ENCODE measurements at places on chromosomes 11 and 22.
A peak's percentile ranks its signal among the peaks of the same experiment; 100 is the strongest.

- H3K27me3 ChIP-seq = no peaks in the 10 kb centered on the region
- H3K4me3 ChIP-seq = no peak overlapping the region
- no peak for DNase-seq
Observed at GRCh38 chr11:94635072-94635471, 67.9 kb downstream of the PIWIL4 start.

DNA sequence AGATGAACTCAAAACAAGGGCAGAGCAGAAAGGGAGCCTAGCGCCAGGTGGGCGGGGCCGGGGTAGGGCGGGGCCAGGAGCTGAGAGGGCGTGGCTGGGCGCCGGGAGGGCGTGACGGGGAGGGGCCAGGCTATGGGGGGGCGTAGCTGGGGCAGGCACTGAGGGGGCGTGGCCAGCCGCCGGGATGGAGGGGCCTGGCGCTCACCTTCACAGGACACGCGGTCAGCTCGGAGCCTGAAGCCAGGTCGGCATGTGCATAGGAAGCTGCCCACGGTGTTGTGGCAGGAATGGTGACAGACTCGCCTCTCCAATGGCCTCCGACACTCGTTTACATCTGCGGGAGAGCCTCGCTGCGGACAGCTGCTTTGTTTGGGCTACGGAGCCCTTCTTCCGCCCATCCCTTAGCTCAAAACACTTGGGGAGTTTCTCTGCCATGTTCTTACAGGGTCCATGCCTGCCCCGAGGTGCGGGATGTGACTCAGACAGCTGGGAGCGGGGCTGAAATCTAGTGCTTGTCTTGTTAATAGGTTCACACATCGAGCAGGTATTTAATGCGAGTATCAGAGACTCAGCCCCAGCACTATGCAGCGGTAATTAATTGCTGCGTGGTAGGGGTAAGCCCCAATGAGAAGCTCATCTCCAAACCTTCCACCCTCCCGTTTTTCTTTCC is 13.4 kb downstream of the VWCE start:
- no peak overlapping the region for H3K27ac ChIP-seq
- peaks cover 3% of the 10 kb centered on the region for H3K4me1 ChIP-seq
- DNase-seq = peak; percentile 96
- peaks cover 20% of the 10 kb centered on the region for H3K36me3 ChIP-seq
- H3K27me3 ChIP-seq = peaks cover 9% of the 10 kb centered on the region

- no peaks in the 10 kb centered on the region for H3K4me1 ChIP-seq
- peaks cover 24% of the 10 kb centered on the region for H3K36me3 ChIP-seq
- no peak for DNase-seq
- no peak overlapping the region for H3K27ac ChIP-seq
- H3K27me3 ChIP-seq = no peaks in the 10 kb centered on the region
- H3K4me3 ChIP-seq = no peak overlapping the region
Observed at GRCh38 chr22:41498303-41498835, 29.5 kb downstream of the ACO2 start.

DNA sequence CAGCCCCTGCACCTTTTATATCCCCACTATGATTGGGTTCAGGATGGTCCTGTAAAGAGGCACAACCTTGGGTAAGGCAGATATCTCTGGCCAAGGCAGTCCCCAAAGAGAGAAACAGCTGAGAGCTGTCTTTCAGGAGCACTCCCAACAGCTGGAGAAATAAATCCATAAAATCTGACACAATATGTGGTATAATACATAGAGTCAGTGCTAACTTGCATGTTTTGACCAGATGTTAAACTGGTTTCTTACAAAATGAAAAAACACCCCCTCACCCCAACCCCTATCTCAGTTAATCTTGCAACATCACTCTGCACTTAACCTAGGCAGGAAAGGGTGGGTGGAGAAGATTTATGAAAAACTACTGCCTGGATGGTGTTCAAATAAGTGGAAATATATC is 44.0 kb upstream of the C11orf87 start:
- H3K4me3 ChIP-seq = no peak overlapping the region
- H3K4me1 ChIP-seq = no peaks in the 10 kb centered on the region
- no peak for DNase-seq
- H3K27me3 ChIP-seq = no peaks in the 10 kb centered on the region

GRCh38 chr11:57566905-57567514 is 462 bp downstream of the UBE2L6 start:
- DNase-seq = peak; percentile 84
- no peaks in the 10 kb centered on the region for H3K36me3 ChIP-seq
- H3K4me1 ChIP-seq = peaks cover 24% of the 10 kb centered on the region
- H3K27ac ChIP-seq = peak overlapping the region; percentile 72
